ENCODE measurements at places on chromosomes 11 and 22.

- no peak for DNase-seq
Measured at GRCh38 chr11:45674481-45675190, 9.2 kb upstream of the CHST1 start.

GRCh38 chr11:124788521-124788920 lies 11.7 kb downstream of the MSANTD2 start:
- DNase-seq, result no peak

GRCh38 chr11:37442576-37442975 lies 844.5 kb upstream of the RAG2 start:
- DNase-seq, result no peak

- DNase-seq, result no peak
Measured at GRCh38 chr11:62705413-62705812, 1.8 kb downstream of the BSCL2 start.

- DNase-seq, result no peak
Measured at GRCh38 chr11:104908186-104908531, 9.9 kb upstream of the CASP12 start.

DNA sequence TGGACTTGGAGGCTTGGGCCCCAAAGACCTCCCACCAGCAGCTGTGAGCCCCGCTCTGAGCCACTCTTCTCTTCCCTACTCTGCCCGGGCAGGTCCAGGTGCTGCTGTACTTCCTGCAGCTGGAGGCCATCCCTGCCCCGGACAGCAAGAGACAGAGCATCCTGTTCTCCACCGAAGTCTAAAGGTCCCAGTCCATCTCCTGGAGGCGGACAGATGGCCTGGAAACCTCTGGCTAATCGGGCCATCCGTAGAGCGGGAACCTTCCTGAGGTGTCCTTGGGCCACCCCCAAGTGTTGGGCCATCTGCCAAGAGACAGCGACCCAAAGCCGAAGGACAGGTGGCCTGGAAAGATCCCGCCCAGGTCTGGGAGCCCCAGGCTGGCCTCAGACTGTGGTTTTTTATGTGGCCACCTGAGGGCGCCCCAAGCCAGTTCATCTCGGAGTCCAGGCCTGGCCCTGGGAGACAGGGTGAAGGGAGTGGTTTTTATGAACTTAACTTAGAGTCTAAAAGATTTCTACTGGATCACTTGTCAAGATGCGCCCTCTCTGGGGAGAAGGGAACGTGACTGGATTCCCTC lies 135.1 kb downstream of the BCR start:
- peak; percentile 21 for DNase-seq

DNA sequence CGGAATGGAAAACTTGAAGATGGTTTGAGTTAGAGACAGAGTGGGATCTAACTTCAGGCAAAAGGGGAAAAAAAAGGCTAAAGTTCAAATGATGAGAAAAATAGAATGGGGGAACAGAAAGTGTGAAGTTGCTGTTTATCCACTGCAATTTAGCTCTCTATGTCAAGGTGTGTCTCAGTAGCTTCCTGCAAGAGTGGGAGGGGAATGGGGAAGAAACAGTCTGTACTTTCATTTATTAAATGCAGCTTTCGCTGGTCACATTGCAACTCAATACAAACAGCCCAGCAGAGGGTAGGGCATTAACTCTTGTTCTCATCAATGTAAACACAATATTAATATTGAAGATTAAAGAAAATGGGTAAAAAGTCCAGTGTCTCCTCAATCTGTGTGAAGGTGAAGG lies 214.7 kb upstream of the SYN3 start:
- DNase-seq, result no peak

- DNase-seq, result no peak
Measured at GRCh38 chr11:72144807-72145565, 9.5 kb downstream of the FOLR3 start.

DNA sequence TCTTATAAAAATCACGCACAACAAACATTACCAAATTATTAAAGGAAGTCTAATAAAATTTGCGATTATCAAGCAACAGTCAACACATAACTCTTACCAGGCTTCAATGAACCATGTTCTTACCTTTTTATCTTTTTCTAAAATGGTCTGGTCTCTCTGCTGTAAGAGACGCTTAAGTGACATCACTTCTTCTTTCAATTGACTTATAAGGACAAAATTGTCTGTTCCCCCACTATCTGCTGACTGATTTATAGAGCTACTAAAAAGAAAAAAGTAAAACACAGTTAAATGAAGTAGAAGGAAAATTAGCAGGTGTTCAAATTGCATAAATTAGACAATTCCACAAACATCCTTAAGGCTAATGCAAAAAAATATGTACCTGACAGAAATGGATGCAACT lies 10.9 kb downstream of the FAM76B start:
- no peak for DNase-seq

- DNase-seq, result no peak
Measured at GRCh38 chr11:88632163-88632562, 294.6 kb upstream of the CTSC start.

- DNase-seq, result no peak
Measured at GRCh38 chr11:27081056-27081455, 40.4 kb downstream of the BBOX1 start.

GRCh38 chr11:111911563-111912401 lies at the start of gene CRYAB:
CRYAB (minus strand) TSS chr11:111911770; CDS start chr11:111911724, 46 bp downstream.
- DNase-seq, result no peak

DNA sequence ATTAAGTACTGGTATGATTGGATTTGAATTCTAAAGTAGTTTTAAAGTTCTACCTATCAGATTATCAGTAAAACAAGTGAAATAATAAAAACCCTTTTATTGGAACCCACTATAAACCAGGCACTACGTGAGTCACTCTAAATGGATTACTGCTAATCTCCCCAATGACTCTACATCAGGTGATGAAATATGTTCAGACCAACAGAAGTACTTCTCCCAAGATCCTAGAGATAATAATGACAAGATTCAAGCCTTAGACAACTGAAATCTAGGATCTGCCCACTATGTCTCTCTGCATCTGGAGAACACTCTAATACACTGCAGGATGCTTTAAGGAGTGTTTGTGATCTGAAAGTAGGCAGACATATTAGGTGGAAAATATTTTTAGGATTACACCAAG lies 652.1 kb upstream of the CHORDC1 start:
- DNase-seq, result no peak

- no peak for DNase-seq
Measured at GRCh38 chr11:4195909-4196308, 101.3 kb downstream of the RRM1 start.

Data from stimulated activated CD4-positive, alpha-beta T cell treated with anti-CD3 and anti-CD28 coated beads, TNF-alpha, amount 100 ng/mL, for 48 hours (primary cell).